Foreskin keratinocyte (primary cell): ENCODE measurements at places on chromosomes 16 and 17. TPM values are rescaled to one million over a fixed set of nuclear protein-coding genes. Genes with fewer than 3 reads are reported as not detected.

- no peak for DNase-seq
Measured at GRCh38 chr16:21083729-21084268, 66.8 kb downstream of the DNAH3 start.

- peak; percentile 77 for DNase-seq
Measured at GRCh38 chr16:30698816-30699614, at the start of gene SRCAP. Gene SRCAP (plus strand): TSS chr16:30699171. CDS start chr16:30700825, 1,654 bp downstream.

Gene CETP
- not detected in 2 replicates for total RNA-seq

GRCh38 chr16:73152386-73153125 lies 104.6 kb upstream of the ZFHX3 start:
- no peak for DNase-seq

- no peak for DNase-seq
Measured at GRCh38 chr17:44220213-44221083, 973 bp upstream of the UBTF start.

DNA sequence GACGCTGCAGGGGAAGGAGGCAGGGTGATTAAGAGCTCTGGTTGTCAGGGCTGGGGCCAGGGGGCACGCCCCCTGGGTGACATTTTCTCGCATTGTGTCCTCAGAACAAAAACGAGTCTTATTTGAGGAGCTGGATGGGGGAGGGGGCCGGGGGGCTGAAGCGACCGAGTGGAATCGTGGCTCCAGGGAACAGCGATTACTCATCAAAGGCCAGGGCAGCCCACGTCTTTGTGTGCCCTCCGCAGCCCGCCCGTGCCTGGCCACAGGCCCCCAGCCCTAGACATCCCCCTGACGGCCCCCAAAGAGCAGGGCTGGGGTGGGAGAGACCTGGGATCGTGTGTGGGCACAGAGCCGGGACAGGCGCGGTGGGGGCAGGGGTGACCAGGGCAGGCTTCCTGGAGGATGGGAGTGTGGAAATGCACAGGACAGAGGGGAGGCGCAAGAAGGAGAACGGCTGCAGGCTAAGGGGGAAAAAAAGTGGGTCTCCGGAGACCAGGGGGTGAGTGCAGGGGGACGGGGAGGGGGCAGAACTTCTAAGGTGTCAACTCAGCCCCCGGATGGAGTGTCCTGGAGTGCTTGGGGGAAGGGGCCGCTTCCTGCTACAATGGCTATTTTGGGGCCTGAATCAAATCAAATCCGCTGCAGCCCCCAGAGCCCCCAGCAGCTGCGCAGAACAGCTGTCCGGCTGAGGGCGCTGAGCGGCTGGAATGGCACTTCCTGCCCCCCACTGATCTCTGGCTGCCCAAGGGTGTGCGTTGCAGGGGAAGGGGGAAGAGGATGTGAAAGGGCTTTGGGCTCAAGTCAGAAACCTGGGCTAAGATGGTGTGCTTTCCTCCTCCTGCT lies 24.0 kb upstream of the PHB1 start:
- DNase-seq, result no peak

Gene HBA2
- total RNA-seq, result not detected in 2 replicates

GRCh38 chr17:8503368-8503767 lies 67.7 kb downstream of the NDEL1 start:
- DNase-seq, result no peak

Gene SDR42E1
- 13.2 and 16.0 TPM in 2 replicates for total RNA-seq

- no peak for DNase-seq
Measured at GRCh38 chr16:81876273-81876900, 97.3 kb downstream of the PLCG2 start.

Gene NGFR
- total RNA-seq, result 0.95 and 2.7 TPM in 2 replicates

DNA sequence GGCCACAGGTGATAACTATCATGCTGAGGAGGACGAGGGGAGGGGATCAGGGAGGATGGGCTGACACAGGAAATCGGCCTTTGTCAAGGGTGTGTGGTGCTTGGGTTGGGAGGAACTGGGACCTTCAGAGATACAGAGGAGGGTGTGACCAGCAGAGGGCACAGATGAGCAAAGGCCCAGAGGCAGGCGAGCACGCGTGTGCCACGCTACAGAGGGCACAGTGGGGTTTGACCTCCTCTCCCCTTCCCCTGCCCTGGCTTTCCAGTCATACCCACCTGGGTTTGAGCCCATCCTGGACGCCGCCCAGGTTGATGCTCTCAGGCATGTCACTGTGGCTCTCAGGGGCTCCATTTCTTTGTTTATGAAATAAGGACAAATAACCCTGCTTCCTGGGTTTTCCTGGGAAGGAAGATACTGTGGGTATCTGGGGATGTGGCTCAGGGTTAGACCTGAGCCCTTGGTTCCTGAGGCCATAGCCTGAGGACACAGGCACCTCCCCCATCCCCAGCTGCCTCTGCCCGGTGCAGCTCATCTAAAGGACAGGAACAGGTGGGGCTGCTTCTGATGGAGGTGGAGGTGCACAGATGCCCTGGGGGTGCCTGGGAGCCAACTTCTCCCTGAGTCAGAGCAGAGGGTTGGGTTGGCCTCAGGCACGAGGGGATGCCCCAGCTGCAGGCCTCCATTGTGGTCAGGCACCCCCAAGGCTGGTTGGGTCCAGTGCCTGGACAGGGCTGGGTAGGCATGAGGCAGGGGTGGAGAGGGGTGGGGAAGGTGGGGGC lies 51.8 kb downstream of the BEAN1 start:
- DNase-seq, result peak; percentile 70

- no peak for DNase-seq
Measured at GRCh38 chr17:73650617-73651200, 6.5 kb upstream of the SDK2 start.

GRCh38 chr17:70089513-70090148 lies 14.6 kb downstream of the KCNJ16 start:
- DNase-seq, result no peak

GRCh38 chr17:19014628-19015215 lies 10.2 kb upstream of the FAM83G start:
- DNase-seq, result peak; percentile 63

DNA sequence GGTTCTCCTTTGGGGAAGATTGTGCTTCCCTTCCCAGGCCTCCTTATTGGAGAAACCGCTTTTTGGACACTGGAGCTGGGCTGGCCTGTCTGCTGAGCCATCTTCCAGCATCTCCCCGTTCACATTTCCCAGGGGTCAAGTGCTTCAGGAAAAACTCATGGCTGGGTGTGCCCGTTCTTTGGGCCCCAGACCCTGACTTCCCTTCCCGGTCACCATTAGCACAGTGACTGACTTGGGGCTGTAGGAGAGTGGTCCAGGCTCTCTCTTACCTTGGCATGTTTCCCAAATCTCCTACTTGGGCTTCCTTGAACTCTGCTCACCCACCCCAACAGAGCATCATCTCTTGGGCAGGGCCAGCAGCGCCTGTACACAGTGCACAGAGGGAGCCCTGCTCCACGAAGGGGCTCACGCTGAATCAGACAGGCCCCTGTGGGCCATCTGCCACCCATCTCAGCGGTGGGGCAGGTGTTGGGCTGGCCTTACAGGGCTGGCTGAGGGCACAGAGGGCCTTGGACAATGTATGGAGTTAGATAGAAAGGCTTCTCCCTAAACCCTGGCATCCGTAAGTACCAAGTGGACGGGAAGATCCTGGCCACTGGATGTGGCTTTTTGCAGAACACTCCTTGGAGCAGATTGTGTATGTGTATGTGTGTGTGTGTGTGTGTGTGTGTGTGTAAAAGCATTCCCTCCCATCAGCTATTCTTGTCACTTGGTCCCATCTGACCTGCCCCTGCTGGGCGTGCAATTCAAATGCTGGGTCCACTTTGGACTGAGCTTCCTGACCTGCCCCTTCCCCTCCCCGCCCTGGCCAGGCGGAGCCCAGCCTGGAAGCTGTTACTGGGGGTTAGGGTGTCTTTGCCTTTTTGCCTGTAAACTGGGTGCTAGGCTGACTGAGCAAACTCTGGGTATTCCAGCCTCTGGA lies 24.9 kb upstream of the CDC42EP4 start:
- DNase-seq, result no peak

DNA sequence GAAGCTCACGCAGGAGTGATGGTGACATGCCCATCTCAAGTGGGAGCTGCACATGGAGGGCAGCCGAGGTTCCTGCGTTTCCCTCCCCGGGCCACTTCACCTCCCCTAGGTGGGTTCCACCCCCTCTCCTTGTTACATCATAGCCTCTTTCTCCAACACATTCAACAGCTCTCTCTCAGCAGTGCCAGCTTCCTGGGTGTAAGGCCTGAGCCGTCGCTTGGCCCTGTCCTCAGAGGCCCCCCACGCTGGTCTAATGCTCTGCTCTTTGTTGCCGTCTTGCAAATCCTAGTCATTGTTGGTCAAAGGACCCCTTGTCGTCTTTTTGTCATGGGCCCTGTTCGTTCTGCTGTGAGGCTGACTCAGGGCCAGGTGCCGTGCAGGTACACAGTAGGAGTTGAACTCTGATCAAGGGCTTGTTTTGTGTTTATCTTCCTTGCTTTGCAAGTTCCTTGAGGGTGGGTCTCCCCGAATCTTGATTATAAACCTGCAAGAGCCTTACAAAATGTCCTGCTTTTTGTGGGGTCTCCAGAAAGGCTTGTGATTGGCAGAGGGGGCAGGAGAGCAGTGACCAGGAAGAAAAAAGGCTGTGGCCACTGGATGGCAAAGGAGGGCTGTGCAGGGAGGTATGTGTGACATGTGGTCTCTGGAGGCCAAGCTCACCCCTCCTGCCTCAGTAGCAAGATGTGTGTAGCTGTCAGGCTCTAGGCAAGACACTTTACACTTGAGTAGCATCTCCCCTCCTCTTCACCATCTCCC lies 136.6 kb downstream of the CCDC182 start:
- DNase-seq, result no peak

- no peak for DNase-seq
Measured at GRCh38 chr16:72829846-72830775, 217.8 kb downstream of the ZFHX3 start.

GRCh38 chr17:29148790-29149430 lies 31.3 kb downstream of the MYO18A start:
- DNase-seq, result peak; percentile 57

Gene ANTKMT
- 43.6 and 47.9 TPM in 2 replicates for total RNA-seq

Gene PPM1D
- 5.0 and 5.2 TPM in 2 replicates for total RNA-seq

DNA sequence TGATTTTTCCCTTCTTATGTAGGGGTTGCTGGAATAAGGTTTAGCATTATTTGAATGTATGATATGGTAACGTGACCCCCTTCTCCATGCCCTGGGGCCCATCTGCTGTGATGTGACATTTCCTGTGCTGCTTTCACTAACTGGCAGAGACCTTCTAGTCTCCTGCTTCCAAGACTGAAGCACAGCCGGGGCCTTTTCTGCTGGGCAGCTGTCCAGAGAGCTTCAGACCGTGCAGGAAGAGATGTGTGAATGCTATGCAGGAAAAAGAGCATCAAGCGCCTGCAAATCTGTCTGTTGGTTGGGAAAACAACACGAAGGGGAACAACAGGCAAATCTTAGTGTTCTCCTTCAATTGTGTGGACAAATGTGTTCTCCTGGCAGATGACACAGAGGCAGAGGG lies 128.5 kb downstream of the SPACA3 start:
- DNase-seq, result no peak

- DNase-seq, result peak; percentile 90
Measured at GRCh38 chr17:46916211-46916610, 6.7 kb upstream of the GOSR2 start.

DNA sequence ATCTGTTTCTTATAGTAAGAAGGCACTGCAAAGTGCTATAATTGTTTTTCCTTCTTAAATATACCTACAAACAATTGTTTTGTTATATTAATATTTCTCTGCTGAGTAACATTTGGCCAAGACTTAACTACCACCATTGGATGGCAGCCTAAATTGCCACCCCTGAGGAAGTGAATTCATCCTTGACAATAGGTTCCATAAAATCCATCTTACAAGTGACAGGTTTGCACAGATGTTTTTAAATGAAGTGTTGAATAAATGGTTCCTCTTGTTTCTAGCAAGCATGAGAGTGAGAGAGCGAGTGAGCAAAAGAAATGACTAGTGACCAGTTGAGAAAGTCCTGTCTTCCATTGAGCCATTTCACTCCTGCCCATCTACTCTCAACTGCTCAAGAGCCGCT lies 8.3 kb upstream of the MPHOSPH6 start:
- DNase-seq, result no peak

Gene TAC4
- total RNA-seq, result not detected in 2 replicates

DNA sequence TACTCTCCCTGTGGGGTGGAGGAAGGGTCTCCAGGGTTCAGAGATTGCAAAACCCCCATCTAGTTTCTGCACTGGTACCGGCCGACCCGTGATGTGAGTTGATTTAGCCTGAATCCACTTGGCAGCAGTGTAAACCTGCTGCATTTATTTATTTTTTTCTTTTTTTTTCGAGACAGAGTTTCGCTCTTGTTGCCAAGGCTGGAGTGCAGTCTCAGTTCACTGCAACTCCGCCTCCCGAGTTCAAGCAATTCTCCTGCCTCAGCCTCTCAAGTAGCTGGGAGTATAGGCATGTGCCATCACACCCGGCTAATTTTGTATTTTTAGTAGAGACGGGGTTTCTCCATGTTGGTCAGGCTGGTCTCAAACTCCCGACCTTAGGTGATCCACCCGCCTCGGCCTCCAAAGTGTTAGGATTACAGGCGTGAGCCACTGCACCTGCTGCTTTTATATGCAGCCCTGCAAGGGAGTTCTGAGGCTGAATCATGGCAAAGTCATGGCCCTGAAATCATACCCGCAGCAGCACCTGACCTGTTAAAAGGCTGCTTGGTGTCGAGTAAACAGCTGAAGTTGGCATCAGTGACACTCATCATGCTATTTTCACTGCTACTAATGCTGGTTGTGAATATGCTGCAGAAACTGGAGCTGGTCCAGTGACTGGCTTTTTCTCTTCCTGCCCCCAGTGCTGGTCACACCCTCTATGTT lies 21.4 kb downstream of the DEXI start:
- peak; percentile 18 for DNase-seq

Gene CRYM
- not detected in 2 replicates for total RNA-seq

Gene SPATA32
- total RNA-seq, result not detected in 2 replicates

DNA sequence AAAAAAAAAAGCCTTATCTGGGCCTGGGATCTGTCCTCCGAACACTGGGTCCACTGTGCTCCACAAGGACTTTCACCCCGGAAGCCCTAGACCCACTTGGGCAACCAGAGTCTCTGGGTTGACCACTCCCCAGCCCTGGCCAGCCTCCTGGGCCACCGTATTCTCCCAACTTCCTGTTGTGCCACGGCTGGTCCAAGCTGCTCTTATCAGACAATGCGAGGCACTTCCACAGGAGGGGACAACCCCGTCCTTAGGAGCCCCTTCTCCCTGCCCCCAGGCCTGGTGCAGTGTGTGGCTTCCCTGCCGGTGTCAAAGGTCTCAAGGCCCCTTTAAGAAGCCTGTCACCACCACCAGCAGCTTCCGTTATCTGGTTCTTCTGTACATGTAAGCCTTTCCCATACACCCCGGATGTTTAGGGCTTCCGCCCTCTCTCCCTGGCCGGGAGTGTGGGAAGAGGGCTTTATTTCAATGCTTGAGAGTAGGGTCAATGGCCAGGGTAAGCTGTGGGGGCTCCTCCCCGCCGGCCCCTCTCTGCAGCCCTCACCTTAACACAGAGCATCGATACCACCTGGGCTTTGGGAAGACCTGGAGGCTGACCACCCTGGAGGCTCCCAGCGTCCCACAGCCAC lies 313.0 kb downstream of the SEC14L1 start:
- no peak for DNase-seq

Gene METRNL
- total RNA-seq, result 1.4 and 2.0 TPM in 2 replicates

DNA sequence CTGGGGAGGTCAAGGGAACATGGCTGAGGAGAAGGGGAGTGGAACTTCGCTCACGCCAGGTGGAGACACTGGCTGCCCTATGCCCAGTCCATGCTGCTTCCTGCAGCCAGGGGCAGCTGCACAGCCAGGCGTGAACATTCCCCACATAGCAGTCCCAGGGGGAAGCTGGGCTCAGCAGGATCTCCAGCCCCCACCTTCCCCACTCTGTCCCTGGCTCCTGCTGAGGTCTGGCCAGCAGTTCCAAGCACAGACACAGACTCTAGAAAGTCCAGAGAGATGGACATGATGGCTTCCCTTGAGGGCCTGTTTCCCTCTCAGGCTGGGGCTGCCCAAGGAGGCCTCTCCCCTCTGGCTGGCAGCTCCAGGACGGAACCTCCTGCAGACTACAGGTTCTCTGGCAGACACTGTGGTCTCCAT lies 9.3 kb downstream of the JUP start:
- DNase-seq, result no peak

- DNase-seq, result no peak
Measured at GRCh38 chr17:50794361-50794760, 27.0 kb upstream of the ANKRD40CL start.
